ENCODE measurements at places on chromosomes 5 and 9.

- DNase-seq, result no peak
Measured at GRCh38 chr9:3342159-3342777, 183.5 kb downstream of the RFX3 start.

- no peak for DNase-seq
Measured at GRCh38 chr9:8727191-8727590, 927.6 kb upstream of the DMAC1 start.

DNA sequence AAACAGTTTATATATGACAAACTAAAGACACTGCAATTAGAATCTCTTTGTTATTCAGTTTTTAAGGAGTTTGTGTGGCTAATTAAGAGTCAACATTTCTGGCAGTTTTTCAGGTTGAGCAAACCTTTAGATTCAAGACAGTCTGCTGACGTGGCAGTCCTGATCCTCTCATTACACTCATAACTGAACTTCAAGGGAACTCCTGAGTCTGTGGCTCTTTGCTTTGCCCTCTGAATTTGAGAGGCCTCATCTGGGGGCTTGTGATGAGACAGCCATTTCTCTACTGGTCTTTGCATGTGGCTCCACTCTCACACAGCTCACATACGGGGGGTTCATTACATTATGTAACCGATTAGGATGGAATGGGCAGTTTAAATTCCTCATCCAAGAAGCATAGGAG lies 182.9 kb upstream of the MEF2C start:
- no peak for DNase-seq

GRCh38 chr5:118796081-118796480 lies 192.3 kb downstream of the DTWD2 start:
- no peak for DNase-seq

- no peak for DNase-seq
Measured at GRCh38 chr5:66358741-66359140, 214.6 kb downstream of the SREK1 start.

- DNase-seq, result no peak
Measured at GRCh38 chr9:87223392-87224246, 274.0 kb upstream of the DAPK1 start.

DNA sequence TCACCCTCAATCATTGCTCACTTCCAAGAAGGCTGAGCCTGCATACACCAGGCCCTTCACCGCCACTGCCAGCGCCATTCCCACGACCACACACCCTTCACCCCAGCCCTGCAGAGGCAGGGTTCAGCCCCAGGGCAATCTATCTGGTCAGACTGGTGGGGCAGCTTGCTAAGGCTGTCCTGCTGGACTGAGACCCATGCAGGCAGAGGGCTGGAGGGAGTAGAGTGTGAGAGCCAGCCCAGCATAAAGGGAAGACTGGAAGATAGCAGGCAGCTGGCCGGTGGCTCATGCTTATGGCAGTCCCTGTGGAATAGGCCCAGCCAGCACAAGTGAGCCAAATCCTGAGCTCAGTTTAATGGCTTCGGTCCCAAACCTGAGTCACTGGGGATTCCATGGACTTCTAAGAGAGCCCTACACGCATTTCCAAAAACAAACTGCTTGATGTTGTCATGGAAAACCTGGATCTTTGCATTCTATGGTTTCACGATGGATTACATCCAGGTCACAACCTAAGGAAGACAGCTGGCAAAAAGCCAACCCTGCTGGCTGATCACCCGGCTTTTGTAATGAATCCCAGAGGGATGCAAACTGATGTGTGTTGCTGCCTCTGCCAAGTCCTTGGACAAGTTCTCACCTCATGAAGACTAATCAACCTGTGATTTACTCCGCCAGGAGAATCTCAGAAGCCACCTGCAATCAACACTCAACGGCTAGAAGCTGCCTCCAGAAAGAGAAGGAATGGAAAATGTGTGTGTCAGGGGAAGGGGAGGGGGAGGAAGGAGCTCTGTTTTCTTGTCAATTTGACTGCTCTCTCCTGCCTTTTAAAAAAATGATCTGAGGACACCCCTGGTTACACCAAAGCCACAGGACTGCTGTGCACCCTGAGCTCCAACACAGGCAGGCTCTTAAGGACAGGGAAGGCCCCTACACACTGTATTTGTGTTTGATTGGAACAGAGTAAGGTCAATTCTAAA lies 143.6 kb downstream of the LHFPL2 start:
- no peak for DNase-seq

DNA sequence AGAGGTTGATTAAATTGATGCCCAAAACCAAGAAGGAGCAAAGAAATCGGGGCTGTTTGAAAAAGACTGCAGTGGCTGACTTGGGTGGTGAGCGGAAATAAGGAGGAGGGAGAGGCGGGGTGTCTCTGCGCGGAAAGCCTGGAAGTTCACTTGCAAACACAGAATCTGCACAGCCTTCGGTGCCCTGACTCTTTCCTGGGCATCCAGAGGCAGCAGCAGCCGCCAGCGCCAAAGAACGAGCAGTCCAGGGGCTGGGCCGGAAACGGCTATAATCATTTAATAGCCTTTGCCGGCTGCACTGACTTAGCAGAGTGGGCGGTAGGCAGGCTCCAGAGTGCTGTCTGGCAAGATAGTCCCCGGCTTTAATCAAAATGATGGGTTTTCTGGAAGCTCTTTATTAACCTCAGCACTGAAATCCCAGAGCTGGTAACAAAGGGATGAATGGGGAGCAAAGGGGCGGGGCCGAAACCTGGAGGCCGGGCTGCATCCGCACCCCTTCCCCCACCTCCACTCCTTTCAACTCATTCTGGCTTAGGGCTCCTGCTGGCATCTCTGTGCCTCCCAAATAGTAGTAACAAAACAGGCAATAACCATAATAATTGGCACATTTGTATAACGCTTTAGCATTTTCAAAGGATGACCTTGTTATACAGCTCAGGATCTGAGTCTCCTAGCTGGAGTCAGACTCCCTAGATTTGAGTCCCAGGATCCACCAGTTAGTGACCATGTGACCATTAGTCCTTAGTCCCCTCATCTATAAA lies 35.7 kb downstream of the PCDHAC2 start:
- DNase-seq, result no peak

Data from GDM1 (cell line).